LNCaP clone FGC (cell line): ENCODE measurements at places on chromosomes 3 and 15.
A peak's percentile ranks its signal among the peaks of the same experiment; 100 is the strongest.

GRCh38 chr15:90322538-90322937, 29.5 kb upstream of the ZNF774 start:
- peak; percentile 13 for DNase-seq

DNA sequence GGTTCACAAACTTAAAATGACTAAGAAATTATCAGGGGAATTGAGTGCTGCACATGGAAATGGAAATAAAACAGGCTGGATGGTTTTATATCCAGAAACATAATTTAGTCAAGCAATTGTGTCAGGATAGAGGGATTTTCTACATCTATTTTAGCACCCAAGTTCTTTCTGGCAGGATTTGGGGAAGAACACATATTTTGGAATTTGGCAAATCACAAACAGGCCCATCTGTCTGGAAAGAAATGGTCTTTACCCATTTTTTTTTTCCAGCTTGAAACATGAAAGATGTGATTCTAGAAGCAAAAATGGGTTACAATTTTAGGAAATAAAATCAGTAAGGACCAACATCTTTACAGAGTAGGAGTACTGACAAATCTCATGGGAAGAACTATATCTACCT, 14.4 kb upstream of the UNC13C start:
- no peak for DNase-seq

DNA sequence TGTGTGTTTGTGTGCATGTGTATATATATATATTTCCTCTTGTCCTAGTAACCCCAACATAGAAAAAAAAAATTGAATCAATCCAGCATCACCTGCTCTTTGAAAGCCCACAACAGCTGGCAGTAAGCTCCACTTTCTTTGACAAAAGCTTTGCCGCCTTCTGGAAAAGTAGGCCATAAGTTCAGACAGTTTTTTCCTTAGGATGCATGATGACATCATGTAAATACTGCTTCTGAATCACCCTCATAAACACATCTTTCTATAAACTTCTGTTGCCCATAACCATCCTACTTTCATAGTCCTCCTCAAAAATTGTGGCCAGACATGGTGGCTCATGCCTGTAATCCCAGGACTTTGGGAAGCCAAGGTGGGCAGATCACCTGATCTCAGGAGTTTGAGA, 67.4 kb downstream of the CSNK1G1 start:
- no peak for DNase-seq

GRCh38 chr3:10558736-10559135, 53.4 kb upstream of the ATP2B2 start:
- DNase-seq, result no peak

GRCh38 chr3:164657631-164658030, 420.7 kb downstream of the SI start:
- no peak for DNase-seq

GRCh38 chr15:71375934-71376333, 260.7 kb downstream of the THSD4 start:
- DNase-seq, result no peak

DNA sequence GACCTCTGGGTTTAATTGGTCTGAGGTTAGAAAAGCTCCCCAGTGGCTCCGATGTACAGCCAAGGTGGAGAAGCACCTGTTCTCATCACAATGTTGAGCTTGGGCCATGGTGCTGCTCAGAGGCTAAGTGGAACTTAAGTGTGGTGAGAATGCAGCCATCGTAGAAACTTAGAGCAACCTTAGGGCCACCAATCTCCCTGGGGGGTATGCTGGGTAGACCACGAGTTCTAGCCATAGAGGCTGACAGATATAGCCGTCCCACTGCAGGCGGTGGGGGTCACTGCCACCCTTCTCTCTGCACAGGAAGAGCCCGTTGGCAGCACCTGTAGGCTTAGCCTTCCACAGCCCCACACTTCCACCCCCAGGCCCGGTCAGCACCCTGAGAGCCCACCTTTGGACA, 38.0 kb downstream of the MGLL start:
- no peak for DNase-seq

- no peak for DNase-seq
Measured at GRCh38 chr3:14300721-14301399, 101.5 kb upstream of the SLC6A6 start.

- no peak for DNase-seq
Measured at GRCh38 chr3:195075199-195075940, 195.6 kb downstream of the XXYLT1 start.
